T-cell (primary cell): ENCODE measurements at places on chromosomes 7 and 10.

GRCh38 chr7:11668727-11669126 lies 163.3 kb downstream of the THSD7A start:
- DNase-seq = no peak

DNA sequence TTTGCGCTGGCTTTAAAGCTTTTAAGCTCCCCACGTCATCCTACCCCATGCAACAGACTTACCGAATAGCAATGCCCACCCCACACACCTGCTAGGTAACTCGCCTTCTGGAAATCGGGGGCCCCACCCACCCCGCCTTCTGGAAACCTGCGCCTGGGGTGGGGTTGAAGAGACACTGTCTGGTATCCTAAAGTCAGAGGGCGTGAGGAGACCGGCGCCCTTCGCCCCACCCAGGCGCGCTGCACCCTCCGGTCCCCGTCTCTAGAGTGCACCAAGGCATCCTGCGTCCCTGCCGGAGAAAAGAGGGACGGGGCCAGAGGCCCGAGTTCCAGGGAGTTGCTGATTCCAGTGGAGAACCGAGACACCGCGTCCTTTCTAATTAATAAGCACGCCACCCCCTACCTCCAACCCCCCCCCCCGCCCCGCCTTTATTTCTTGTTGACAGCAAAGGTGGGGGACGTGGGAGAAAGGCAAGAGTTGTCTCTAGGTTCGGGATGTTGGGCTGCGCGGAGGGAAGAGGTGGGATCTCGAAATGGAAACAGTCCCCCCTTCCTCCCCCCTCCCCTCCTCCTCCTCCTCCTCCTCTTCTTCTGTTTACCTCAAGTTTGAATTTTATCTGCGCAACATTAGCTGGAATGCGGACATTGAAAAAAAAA lies 220.9 kb upstream of the MKLN1 start:
- DNase-seq = peak; percentile 69

DNA sequence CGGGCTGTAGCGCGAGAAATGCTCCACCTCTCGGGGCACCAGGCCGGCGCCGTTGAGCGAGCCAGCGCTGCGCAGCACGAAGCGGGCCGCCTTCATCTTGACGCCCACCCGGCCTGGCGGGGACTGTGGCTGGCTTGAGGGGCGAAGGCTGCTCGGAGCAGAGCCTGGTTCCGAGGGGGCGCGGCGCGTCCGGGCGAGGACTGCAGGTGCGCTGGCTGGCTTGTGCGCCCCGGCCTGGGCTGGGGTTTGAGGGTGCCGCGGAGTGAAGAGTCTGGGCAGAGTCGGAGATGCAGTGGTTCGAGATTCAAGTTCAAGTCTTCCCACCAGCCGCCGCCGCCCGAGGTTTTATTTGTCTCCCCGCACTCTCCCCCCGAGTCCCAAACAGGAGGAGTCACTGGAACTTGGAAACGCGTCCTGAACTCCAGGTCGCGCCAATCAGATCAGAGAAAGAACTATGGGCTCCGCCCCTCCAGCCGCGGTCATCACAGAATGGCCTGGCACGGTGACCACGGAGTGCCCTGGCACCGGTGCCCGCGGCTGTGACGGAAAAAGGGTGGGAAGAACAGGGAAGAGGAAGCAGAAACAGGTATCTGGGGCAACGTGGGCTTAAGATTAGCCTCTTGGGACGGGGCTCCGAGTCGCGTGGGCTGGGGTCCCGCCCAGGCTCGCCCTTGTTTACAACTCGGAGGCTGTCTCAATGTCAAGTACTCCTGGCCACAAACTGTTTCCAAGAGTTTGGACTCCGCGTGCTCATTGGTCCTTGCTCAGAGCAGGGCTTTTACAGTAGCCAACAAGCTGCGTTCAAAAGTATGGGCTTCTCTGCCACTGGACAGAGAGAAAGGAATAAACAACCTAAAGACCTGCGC lies at the start of gene PDK4:
Gene PDK4 (minus strand): TSS at position 319 of the 866 bp plus-strand sequence. CDS start 223 bp downstream, at position 96.
- peak; percentile 5 for DNase-seq

DNA sequence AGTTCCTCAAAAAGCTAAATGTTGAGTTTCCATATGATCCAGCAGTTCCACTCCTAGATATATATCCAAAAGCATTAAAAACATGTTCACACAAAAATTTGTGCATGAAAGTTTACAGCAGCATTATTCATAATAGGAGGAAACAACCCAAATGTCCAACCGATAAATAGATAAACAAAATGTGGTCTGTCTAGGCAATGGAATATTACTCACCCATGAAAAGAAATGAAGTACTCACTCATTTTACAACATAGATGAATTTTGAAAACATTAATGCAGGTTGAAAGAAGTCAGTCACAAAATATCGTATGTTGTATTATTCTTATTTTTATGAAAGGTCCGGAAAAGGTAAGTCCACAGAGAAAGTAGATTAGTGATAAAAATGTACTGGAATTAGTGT lies 34.0 kb downstream of the BMPR1A start:
- DNase-seq = no peak
